ENCODE measurements at places on chromosomes 5 and 9.

GRCh38 chr5:37112383-37112991 lies 136.7 kb downstream of the CPLANE1 start:
- DNase-seq, result no peak

DNA sequence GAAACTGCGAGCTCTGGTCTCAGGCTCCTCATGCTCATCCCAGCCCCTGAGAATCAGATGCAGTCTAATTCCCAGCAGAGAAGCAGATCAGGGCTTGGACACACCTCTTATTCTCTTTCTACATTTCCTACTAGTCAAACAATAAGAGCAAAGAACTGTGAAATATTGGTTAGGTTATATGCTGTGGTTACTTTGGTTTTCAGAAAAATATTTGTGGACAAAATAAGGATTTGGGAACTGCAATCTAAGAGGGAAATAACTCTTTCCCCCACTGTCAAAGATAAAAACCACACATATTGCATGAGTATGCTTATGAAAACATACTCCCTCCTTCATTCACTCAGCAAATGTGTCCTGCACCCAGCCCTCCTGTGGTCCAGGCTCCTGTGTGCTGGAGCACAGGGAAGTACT lies 164.5 kb upstream of the S1PR3 start:
- DNase-seq, result no peak

DNA sequence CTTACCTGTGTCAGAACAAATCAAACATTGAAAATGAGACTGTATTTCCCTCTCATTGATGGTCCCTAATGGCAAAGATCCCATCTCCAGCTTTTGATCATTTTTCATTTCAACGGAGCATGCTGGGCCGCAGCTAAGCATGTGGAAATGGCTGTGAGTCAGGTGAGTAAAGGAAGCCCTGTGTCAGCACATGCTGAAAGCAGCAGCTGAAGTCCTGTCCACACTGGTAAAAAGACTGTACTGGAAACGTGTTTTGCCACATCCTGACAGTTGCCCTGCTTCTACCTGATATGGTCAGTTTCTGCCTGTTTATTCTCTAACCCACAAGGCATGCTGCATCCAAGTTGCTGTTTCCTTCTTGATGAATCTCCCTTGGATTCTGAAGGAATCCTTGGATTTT lies 330.1 kb downstream of the EFNA5 start:
- DNase-seq, result no peak

GRCh38 chr5:159343295-159344094 lies 13.2 kb upstream of the IL12B start:
- DNase-seq, result no peak

- DNase-seq, result no peak
Observed at GRCh38 chr5:38595132-38595745, 38.8 kb upstream of the LIFR start.

DNA sequence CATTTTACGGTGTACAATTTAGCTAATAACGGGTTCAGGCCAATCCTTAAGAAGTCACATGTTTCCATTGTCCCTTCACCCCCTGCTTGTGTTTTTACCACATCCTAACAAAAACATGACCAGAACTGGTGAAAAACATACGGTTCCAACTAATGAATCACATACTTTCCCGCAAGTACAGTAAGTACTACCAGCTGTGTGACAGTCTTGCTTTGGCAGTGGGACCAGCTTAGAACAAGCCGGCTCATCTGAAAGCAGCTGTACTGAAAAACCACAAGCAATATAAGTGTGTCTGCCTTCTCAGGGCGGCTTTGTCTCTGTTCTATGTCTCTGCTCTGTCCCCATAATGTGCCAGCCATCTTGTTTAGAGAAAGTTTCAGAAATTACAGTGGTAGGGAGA lies 242.5 kb downstream of the BNC2 start:
- DNase-seq, result peak; percentile 17

GRCh38 chr9:3237121-3237520 lies 288.7 kb downstream of the RFX3 start:
- no peak for DNase-seq

DNA sequence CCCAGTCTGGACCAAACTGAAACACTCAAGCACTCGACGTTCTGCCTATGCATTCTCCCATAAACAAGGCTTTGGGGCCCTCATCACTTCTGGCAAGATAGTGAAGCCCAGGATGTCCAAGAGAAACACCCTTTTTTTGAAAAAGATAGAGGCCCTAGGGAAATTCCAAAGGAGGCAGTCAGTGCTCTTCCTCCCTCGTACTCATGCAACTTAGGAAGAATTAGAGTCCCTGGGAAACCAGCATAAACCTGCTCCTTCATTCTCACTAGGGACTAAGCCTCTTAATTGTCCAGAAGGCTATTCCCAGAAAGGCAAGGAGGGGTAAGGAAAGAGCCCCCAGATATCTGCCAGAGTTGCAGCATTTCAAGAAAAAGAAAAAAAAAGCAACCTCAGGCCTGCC lies 7.8 kb upstream of the RUSC2 start:
- DNase-seq, result no peak

- DNase-seq, result no peak
Observed at GRCh38 chr5:6069496-6070185, 308.7 kb downstream of the MED10 start.

DNA sequence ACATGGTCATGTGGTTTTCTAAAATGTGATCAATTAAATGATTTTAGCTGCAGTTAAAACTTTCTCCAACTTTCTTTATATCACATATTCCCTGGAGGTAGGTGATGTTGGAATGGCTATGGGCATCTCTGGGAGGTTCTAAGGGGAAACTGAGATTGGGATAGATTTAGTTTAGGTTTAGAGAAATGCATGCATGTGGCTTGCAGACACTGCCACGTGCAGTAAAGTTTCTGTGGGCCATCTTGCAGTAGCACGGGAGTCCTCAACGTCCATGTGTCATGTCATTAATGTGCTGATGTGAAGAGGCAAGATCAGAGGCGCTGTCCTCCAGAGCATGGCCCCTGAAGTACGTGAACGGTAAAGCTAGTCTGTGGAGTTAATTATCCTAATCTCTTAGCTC lies 532.7 kb downstream of the SEMA5A start:
- DNase-seq, result no peak

GRCh38 chr5:116766470-116766947 lies 191.9 kb upstream of the SEMA6A start:
- no peak for DNase-seq
